Frontal cortex (tissue), 4 donors: ENCODE measurements at places on chromosomes 2 and 18.

DNA sequence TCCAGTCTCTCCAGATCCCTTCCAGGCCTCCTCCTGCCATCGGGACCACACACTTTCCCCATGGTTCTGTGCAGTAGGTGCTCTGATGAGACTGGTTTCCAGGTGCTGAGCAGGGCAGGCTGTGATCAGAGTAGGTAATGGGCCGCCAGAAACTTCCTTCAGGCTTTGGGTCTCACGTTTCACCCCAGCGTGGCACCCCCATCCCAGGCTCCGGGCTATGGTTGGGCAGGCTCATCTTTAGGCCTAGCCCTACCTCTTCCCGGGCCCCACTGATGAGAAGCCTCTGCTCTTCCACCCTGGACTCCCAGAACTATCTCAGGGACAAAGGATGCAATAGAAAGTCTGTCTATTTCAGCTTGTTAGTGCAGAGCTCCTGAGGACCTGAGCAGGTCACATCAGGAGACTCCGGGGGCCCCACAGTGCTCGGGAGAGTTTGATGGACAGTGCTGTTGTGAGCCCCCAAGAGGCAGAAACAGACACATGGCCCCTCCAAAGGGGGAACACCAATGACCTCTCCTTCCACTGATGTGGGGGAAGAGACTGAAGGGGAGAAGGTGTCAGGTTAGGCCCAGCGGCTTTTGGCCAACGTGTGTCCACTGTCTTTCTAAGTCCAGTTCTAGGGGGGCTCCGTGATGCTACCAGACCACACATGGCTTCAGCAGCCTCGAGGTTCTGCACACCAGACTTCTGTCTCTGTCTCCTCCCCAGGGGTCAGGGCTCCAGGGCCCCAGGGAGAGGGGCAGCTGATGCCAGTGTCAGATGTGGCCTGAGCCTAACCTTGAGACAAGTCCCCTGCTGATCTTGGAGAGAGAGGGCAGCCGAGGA lies 5.8 kb upstream of the PROM2 start:
- DNase-seq: no peak

- no peak for DNase-seq
These were observed 7.1 kb downstream of the MREG start for GRCh38 chr2:216006164-216006663.

GRCh38 chr2:178333851-178334250 lies 117.1 kb downstream of the PRKRA start:
- DNase-seq: no peak

GRCh38 chr2:138716183-138716582 lies 64.0 kb downstream of the NXPH2 start:
- no peak for DNase-seq

- no peak for DNase-seq
These were observed 457.0 kb upstream of the HNRNPA3 start for GRCh38 chr2:176755537-176756135.

DNA sequence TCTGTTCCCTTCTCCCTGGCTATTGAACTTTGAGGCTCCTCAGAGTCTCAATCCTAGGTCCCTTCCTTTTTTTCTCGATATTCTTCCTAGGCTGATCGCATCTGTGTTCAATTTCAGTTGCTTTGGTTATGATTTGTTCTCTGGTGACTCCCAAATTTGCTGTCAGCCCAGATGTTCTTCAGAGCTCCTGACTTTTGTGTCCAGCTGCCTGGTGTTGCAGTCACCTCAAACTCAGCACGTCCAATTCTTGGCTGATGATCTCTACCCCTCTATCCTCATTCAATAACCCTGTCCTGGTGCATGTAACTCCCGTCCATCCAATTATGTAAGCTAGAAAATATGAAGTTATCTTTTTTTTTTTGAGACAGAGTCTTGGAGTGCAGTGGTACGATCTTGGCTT lies 31.4 kb downstream of the DIS3L2 start:
- DNase-seq: no peak

DNA sequence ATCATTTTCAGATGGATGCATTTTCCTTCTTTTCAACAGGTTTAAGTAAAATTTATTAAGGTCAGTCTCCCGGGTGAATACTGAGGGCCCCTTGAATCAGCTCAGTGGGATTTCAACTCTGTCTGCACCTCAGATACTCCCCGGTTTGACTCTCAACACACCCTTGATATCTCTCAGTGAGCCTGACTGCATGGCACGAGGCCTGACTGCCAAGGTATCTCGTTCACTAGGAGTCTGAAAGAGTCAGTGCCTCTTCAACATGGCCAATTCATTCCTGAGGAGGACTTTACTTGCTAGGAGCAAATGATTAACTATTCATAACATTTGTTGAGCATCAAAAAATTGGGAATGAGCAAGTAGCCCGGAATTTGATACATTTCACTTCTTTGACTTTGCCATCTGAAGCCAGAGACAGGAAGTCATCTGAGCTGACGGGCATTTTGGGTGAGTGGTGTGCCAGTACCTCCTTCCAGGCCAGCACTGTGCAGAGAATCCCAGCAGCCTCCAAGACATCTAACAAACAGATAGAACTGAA lies 81.0 kb downstream of the VAPA start:
- no peak for DNase-seq

DNA sequence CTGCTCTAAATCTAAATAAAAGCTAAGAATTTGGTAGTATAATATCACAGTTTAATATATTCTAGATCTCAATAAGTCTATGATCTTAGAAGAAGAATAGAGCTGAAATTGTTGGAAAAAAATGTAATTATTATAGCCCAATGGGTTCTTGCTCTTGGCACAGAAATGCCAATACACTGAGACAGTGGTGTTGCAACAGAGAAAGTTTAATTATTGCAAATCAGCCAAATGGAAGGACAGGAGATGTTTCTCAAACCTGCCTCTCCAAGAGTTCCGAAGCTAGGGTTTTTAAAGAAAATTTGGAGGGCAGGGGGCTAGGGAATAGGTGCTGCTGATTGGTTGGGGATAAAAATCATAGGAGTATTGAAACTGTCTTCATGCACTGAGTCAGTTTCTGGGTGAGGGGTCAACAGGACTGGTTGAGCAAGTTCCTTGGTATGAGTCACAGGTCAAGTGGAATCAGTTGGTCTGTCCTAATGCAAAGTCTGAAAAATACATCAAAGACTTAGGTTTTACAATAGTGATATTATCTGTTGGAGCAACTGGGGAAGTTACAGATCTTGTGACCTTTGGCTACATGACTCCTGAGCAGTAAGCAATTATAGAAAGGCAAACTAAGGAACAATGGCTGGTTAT lies 228.6 kb downstream of the CD226 start:
- DNase-seq: no peak

- no peak for DNase-seq
These were observed 42.7 kb downstream of the EPHA4 start for GRCh38 chr2:221529177-221529942.

- DNase-seq: no peak
These were observed 99.8 kb upstream of the FBXO11 start for GRCh38 chr2:48006094-48006493.

GRCh38 chr2:156199588-156199987 lies 132.9 kb downstream of the NR4A2 start:
- DNase-seq: no peak

DNA sequence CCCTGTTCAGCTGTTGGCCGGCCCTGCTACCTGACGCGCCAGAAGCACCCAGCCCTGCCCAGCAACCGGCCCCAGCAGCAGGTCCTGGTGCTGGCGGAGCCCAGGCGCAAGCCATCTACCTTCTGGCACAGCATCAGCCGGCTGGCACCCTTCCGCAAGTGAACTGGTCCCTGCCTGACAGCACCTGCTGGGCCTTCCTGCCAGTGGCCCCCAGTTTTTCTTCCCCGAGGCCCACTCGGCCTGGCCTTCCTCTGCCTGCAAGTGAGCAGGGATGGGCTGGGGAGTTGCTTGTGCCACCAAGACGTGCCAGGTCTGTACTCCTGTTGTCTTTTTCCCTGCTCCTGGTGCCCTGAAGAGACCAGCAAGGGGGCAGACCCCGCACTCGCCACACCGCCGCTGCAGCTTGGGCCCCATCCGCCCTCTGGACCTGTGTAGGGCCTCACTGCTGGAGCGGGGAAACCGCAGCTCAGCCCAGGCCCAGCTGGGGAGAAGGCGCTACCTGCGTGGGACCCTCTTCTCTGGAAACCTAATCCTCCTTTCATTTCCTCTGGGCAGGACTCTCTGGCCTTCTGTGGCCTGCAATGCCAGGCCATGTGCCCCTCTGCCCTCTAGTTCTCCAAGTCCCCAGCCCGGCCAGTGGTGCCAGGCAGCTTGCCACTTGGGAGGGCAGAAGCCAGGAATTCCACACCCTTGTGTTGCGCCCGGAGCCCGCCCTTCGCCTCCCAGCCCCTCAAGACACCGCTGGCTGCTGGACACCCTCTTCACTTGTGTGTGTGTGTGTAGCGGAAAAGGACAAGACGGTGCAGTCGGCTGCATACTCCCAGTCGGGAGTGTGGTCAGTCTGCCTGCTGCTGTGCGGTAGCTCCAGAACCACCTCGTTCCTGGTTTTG lies 47.0 kb downstream of the FAM168B start:
- DNase-seq: no peak

DNA sequence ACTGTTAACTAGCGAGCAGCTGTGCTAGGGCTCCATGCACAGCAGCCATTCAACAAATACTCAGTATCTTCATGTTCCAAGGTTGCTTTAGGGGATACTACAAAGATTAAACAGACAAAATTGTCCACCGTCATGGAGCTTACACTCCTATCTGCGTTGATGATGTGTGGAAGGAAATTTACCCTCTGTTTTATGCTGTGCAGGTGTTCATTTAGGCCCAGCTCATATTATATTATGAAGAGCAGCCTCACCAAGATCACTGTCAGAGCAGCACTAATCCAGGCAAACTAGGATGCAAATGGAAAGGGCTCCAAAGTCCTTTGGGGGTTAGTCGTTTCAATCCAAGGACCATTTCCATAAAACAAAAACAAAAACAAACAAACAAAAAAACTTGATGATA lies 13.4 kb upstream of the WIPF1 start:
- DNase-seq: no peak

GRCh38 chr2:3279236-3279960 lies 98.2 kb downstream of the EIPR1 start:
- DNase-seq: no peak

DNA sequence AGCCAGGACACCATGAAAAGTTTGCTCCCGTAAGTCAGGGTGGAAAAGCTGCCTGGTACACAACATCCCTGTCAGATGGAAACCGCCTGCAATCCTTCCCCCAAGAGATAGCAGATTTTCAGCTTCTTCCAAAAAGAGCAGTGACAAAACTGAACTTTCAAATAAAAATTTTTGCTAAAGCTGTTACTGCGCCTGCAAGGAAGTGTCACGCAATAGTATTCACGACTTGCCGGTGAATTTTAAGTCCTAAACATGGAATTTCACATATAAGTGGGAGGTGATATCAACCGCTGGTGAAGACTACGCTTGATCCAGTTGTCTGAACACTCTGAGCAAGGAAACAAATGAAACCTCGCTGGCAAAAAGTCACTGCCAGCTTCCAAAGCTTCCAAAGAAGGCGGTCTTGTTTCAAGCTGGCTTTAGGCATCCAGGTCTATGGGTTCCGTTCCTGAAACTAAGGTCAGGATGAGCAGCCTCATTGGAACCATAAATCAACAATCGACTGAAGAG lies 2.8 kb downstream of the COL6A3 start:
- DNase-seq: no peak

- no peak for DNase-seq
These were observed 339.0 kb upstream of the MEIS1 start for GRCh38 chr2:66095820-66096345.

- no peak for DNase-seq
These were observed 50.5 kb downstream of the DDX1 start for GRCh38 chr2:15642011-15642814.

DNA sequence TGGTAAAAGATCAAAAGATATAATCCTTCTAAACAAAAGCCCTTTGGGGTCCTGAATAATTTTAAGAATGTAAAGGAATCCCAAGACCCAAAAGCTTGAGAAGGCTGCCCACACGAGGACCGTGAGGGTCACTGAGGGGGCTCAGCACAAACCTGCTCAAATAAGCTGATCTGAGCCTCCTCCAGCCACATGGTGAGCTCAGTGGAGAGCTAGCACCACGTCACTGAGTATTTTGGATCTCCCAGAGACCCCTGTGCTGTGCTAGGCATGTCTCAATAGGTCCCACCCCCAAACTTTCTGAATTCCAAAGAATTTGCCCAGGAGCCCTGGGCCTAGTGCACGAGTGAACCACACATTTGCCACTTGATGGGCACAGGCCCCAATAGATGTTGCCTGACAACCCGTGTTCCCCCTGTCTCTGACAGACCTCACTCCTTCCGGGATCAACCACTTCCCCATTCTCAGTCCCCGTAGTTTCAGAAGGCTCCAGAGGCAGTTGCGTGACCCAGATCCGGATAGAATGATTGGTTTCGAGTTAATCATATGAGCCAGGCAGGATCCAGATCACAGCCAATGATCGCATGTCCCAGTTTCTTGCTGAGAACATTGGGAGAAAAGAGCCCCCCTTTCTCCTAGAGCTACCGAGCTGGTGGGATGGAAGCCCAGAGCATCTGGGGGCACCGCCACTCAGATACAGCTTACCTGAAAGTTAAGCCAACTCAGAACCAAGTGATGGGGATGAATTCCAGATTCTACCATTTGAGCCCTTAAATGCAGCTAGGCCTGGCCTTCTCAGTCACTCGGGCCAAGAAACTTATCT lies 203.8 kb downstream of the TNS1 start:
- DNase-seq: no peak

DNA sequence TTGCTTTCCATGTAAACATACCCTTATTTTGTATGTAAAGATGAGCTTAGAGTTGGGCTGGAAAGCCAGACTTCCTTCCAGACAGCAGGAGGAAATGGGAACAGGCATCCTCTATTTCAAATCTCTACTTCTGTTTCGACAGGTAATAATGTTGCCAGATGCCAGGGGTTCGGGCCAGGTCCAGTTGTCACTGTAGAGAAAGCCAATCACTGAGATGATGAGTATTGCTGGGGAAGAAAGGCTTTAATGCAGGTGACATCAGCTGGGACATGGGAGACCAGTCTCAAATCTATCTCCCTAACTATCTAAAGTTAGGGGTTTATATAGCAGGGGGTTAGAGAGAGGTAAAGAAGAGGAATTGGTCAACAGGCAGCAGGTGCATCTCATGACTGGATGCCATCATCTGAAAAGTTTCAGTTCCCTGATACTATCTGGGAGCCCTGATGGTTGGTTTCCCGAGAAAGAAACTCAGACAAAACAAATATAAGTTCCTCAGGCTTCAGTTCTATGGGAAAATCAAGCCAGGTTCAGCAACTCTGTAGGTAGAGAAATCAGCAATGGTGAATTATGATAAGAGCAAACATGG lies 9.3 kb upstream of the MTCL1 start:
- DNase-seq: no peak

- no peak for DNase-seq
These were observed 53.9 kb downstream of the IL1R2 start for GRCh38 chr2:102045697-102046096.
